ENCODE measurements at places on chromosomes 3 and 15. TPM values are rescaled to one million over a fixed set of nuclear protein-coding genes. Genes with fewer than 3 reads are reported as not detected.

DNA sequence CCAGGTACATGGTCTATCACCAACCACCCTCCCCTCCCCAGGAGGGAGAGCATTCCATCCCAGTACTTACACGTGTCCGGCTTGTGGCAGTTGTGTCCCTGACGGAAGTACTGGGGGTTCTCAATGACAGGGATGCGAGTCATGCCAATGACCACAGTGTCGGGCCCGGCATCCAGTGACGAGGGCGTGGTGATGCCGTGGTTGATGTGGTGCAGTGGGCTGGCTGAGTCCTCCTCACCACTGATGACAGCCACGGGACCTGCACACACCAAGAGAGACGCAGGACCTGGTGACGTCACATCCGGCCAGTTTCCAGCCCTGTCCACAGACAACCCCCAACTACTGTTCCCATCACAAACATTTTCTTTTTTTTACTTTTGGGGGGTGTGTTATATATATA lies 223.8 kb downstream of the NTRK3 start:
- DNase-seq = peak; percentile 56

Gene STARD5
- total RNA-seq = 1.7 TPM

GRCh38 chr3:151016478-151016795 lies 43.9 kb upstream of the CLRN1 start:
- no peak for DNase-seq

Gene MAN2A2
- total RNA-seq = 7.3 TPM

DNA sequence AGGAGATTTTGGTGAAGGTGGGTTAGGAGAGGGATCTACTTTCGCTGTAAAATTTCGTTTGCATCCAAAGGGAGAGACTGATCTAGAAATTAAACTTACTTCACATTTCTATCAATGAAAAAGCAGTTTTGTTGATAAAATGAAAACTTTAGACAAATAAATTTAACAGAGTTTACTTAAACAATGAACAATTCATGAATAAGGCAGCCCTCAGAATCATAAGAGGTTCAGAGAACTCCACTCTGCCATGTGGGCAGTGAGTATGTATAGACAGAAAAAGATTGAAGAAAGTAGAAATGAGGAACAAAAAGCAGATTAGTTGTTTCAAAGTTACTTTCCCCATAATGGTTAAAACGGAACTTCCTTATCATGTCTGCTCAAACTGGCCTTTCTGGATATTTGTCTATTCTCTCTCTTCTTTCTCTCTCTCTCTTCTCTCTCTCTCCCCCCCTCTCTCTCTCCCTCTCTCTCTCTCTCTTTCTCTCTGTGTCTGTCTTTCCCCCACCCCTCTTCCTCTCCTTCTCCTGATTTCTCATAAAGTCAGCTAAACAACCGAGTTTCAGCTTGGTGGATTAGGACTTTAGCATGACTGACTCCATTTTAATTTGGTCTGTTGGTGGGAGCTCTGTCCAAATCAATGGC lies 248.9 kb downstream of the TJP1 start:
- DNase-seq = no peak

DNA sequence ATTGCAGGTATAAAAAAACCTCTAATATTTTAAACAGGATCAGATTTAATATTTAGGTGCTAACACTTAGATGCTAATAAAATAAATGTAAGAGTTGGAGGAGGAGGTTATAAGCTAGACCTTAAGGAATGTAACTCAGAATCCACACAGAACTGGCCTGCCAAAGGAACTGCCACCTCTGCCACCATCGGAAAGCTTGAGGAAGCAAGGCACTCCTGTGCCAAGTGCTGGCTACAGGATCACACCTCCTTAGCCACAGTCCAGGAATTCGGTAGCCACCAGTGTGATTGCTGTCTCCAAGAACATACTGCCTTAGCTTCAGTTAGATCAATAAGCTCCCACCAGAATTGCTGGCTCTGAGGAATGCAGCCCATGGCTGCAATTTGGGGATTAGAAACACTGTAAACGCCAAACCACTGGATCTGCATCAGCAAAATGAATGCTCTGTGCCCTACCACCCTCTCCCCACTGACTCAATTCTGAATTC lies 58.0 kb downstream of the FRMD5 start:
- DNase-seq = no peak

Gene SMCO1
- not detected for total RNA-seq

- no peak for DNase-seq
Observed at GRCh38 chr3:27910456-27910855, 188.3 kb upstream of the EOMES start.

GRCh38 chr3:64138046-64138445 lies 87.2 kb downstream of the PRICKLE2 start:
- DNase-seq = peak; percentile 39

DNA sequence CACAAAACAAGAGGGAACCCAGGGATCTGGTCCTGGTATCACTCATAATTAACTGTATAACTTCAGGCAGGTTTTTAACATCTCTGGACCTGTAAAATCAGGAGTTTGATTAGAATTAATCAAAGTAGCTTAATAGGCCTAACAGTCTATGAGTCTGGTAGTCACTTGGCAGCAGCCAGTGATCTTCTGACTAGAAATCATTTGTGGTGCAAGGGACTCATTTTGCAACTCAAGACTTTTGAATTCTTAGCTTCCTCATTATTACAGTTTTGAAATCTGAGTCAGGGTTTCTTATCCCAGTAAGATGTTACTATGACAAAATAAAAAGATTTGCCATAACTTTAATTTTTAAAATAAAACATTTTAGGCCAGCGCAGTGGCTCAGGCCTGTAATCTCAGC lies 70.8 kb downstream of the TMCC1 start:
- no peak for DNase-seq

Gene CDCP1
- total RNA-seq = 0.29 TPM

DNA sequence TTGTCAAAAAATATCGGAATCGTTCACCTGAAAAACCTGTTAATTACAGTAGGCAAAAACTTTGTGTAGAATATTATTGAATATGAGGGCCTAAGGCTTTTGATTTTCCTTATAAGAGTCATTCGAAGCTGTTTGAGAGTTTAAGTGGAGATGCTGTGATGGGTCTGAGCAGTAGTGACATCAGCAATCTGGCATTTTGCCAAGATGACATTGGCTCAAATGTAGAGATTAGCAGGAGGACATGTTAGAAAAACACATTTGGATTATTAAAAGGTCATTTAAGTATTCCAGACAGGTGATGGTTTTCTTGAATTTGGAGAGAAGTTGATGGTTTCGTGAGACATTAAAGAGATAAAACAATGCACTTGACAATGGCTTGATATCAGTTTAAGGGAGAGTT lies 12.9 kb downstream of the OR5AC2 start:
- no peak for DNase-seq

GRCh38 chr15:90571063-90571541 lies 41.4 kb downstream of the CRTC3 start:
- peak; percentile 87 for DNase-seq

- DNase-seq = no peak
Observed at GRCh38 chr3:102484363-102484762, 49.5 kb downstream of the ZPLD1 start.

- no peak for DNase-seq
Observed at GRCh38 chr3:150393745-150394144, 14.4 kb upstream of the TSC22D2 start.

GRCh38 chr3:152508705-152509104 lies 240.0 kb downstream of the MBNL1 start:
- DNase-seq = peak; percentile 18

Gene ECE2
- not detected for total RNA-seq

Gene EOMES
- total RNA-seq = 0.09 TPM

GRCh38 chr15:85504749-85505676 lies 124.6 kb downstream of the AKAP13 start:
- DNase-seq = peak; percentile 50

GRCh38 chr15:48253172-48253571 lies 47.1 kb downstream of the SLC12A1 start:
- no peak for DNase-seq

Gene LRRC34
- total RNA-seq = not detected

DNA sequence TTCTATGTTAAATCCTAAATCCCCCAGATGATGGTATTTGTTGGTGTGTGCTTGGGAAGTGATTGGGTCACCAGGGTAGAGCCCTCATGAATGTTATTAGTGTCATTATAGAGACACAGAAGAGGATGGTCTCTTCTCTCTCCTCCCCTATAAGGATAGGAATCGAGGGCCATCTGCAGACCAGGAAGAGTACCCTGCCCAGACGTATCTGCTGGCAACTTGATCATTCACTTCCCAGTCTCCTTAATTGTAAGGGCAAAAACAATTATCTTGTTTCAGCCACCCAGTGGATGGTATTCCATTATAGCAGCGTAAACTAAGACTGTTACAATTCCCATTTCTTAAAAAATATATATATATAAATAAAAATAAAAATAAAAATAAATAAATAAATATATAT lies 892.2 kb downstream of the SI start:
- no peak for DNase-seq

DNA sequence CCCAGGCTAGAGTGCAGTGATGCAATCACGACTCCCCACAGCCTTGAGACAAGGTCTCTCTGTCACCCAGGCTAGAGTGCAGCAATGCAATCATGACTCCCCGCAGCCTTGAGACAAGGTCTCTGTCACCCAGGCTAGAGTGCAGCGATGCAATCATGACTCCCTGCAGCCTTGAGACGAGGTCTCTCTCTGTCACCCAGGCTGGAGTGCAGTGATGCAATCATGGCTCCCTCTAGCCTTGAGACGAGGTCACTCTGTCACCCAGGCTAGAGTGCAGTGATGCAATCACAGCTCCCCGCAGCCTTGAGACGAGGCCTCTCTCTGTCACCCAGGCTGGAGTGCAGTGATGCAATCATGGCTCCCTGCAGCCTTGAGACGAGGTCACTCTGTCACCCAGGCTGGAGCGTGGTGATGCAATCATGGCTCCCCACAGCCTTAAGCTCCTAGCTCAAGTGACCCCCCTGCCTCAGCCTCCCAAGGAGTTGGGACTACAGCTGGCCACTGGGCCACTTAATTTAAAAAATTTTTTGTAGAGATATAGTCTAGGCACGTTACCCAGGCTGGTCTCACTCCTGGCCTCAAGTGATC lies 26.1 kb downstream of the TFRC start:
- DNase-seq = no peak

DNA sequence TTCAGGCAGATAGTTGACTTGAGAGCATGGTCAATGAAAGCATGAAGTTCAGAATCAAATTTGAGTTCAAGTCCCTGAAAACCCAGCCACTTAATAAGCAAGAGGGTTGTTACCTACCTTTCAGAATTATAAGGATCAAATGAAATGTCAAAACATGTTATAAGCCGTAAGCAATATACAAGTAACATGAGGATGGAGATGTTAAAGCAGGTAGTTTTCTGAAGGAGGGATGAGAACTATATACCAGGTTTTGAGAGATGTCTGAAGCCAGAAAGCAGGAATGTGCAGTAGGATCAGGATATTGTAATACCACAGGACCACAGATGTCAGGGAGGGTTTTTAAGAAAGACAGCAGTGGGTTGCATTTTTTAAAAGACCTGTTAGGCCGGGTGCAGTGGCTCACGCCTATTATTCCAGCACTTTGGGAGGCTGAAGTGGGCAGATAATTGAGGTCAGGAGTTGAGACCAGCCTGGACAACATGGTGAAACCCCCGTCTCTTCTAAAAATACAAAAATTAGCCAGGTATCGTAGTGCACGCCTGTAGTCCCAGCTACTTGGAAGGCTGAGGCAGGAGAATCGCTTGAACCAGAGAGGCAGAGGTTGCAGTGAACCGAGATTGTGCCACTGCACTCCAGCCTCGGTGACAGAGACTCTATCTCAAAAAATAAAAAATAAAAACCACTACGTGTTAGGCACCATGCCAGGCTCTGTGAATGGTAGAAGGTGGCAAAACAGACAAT lies 6.9 kb upstream of the EIF3J start:
- DNase-seq = no peak

- no peak for DNase-seq
Observed at GRCh38 chr15:61828860-61829513, 231.3 kb downstream of the VPS13C start.

DNA sequence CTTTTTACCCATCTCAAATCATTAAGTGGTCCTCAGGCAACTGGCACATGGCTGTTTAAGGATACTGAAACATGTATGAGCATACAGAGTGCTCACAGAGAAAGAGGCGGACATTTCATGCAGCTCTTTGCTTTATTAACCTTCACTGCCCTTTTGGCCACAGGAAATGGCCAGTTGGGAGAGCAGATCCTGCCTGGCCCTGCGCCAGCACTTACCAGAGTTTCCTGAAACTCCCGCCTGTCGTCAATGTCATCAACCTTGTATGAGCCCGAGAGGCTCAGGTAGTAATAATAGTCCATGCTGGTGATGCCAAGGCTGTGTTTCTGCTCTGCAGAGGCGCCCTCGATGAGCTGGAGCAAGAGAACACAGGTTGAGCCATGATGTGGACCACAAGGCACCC lies 17.8 kb downstream of the LDHAL6B start:
- DNase-seq = no peak

Gene EXD1
- not detected for total RNA-seq

GRCh38 chr15:38224486-38224885 lies 28.1 kb upstream of the SPRED1 start:
- DNase-seq = no peak

GRCh38 chr3:143239031-143239430 lies 119.5 kb downstream of the CHST2 start:
- peak; percentile 16 for DNase-seq

DNA sequence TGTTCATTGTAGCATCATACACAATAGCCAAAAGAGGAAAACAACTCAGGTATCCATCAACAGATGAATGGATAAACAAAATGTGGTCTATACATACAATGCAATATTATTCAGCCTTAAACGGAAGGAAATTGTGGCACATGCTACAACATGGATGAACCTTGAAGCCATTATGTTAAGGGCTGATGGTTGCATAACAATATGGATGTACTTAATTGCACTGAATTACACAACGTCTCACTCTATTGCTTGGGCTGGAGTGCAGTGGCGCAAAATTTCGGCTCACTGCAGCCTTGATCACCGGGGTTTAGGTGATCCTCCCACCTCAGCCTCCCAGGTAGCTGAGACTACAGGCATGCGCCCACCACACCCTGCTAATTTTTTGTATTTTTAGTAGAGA lies 7.0 kb upstream of the TMEM62 start:
- DNase-seq = no peak

Gene SLC22A13
- not detected for total RNA-seq

DNA sequence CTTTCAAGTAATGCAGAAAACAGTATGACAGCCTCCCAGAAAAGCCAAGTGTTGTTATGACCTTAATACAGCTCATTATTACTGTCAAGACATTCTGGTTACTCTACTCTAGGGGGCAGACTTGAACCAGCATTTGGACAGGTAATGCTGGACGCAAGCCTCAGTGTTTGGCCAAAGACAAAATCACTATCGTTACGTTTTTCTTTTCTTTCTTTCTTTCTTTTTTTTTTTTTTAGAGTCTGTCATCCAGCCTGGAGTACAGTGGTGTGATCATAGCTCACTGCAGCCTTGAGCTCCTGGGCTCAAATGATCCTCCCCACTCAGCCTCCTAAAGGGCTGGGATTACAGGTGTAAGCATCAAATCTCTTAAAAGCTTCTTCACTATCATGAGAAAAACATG lies 29.4 kb upstream of the TMEM45A start:
- peak; percentile 66 for DNase-seq

Gene MESP2
- not detected for total RNA-seq

DNA sequence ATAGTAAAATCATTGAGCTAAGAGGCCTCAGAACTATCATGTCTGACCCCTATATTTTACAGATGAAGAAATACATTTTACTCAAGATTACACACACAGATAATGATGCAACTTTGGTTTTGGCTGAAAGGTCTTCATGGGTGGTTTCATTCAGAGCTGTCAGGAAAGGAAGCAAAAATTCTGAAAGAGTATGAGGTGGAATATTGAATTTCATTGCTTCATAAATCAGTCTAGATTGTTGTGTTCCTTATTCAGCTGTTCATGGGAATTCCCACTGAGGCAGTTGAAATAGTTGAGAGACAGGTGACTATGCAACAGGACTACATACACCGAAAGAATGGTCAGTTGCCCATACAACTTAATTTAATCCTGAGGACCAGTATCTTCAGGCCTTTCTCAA lies 39.4 kb downstream of the CD200 start:
- no peak for DNase-seq

Data from A172 (cell line).